ENCODE measurements at places on chromosomes 1 and 21. TPM values are rescaled to one million over a fixed set of nuclear protein-coding genes. Genes with fewer than 3 reads are reported as not detected.
A peak's percentile ranks its signal among the peaks of the same experiment; 100 is the strongest.

BROX gene
- 29.1 TPM for total RNA-seq

TNN gene
- not detected for total RNA-seq

PPOX gene
- total RNA-seq, result 18.3 TPM

HSF2BP gene
- total RNA-seq, result 0.38 TPM

CRYBG2 gene
- 0.25 TPM for total RNA-seq

ERICH3 gene
- not detected for total RNA-seq

WDR64 gene
- not detected for total RNA-seq

TRPM2 gene
- total RNA-seq, result 0.25 TPM

SH2D5 gene
- 0.26 TPM for total RNA-seq

SYCP1 gene
- not detected for total RNA-seq

TRIM58 gene
- total RNA-seq, result 0.25 TPM

MXRA8 gene
- total RNA-seq, result not detected

PRDX6 gene
- total RNA-seq, result 120 TPM

- DNase-seq, result no peak
Observed at GRCh38 chr1:17113963-17114362, 5.3 kb downstream of the PADI2 start.

- no peak for DNase-seq
Observed at GRCh38 chr21:37766129-37766528, 150.1 kb downstream of the KCNJ6 start.

GRCh38 chr1:219668446-219668845 is 55.5 kb upstream of the ZC3H11B start:
- no peak for DNase-seq

GRCh38 chr1:114023377-114023776 is 44.1 kb downstream of the OLFML3 start:
- no peak for DNase-seq

DNA sequence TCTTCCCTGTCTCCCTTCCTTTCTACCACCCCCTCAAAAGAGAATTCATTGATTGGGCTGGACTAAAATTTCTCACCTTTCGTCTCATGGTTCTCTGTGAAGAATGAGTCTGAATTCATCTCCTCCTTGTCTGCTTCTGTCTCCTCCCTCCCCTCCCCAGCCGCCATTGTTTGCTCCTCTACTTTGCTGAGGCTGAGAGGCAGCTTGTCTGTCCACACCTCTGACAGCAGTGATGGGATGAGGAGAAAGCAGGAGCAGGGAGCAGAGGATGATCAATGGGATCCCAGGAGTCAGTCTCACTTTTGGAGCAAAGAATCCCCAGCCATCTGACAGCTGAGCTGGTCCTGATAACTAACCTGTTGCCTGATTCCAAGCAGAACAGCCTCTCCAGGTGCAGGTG is 2.5 kb downstream of the ILDR2 start:
- no peak for DNase-seq

GRCh38 chr1:187310038-187310631 is 481.4 kb downstream of the PLA2G4A start:
- no peak for DNase-seq

GRCh38 chr1:212696721-212697331 is 2.8 kb downstream of the BATF3 start:
- no peak for DNase-seq

- no peak for DNase-seq
Observed at GRCh38 chr1:57026624-57027354, 61.0 kb upstream of the C8B start.

- DNase-seq, result peak; percentile 58
Observed at GRCh38 chr1:25657121-25657882, 40.7 kb downstream of the MAN1C1 start.

GRCh38 chr1:244460197-244460596 is 876 bp upstream of the CATSPERE start:
- DNase-seq, result no peak

- peak; percentile 77 for DNase-seq
Observed at GRCh38 chr1:215566556-215567490, at the start of gene KCTD3. Gene KCTD3, plus strand, starts transcription at chr1:215567304. Its CDS starts 382 bp downstream, at chr1:215567686.

GRCh38 chr1:228161362-228161761 is 4.2 kb upstream of the IBA57 start:
- no peak for DNase-seq

- DNase-seq, result peak; percentile 92
Observed at GRCh38 chr1:60547821-60548220, 474.3 kb upstream of the C1orf87 start.

GRCh38 chr1:106954661-106955229 is 101.7 kb upstream of the PRMT6 start:
- DNase-seq, result no peak

- no peak for DNase-seq
Observed at GRCh38 chr21:28627691-28628090, 365.0 kb downstream of the LTN1 start.

GRCh38 chr1:155569988-155570592 is 7.5 kb upstream of the ASH1L start:
- DNase-seq, result no peak

DNA sequence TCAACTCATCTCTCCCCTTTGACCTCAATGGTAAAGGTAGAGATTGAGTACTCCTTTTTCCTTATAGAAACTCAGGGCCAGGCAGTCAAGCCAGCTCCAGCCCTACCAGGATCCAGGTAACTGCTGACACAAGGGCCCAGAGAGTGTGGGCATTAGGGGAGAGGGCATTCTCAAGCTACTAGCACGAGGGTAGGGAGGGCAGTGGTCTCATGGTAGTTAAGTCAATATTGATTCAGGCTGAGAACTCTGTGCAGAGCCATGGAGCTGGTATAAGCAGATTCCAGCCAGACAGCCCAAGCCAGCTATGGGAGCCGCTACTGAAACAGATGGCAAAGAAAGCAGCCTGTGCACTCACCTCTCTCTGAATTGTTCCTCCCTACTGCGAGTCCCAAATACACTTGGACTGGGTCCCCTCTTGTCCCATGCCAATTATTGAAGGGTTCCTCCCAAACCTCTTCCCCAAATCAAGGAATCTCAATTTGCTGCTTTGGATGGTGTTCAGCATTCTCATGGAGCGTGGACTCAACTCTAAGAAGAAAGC is 2.8 kb downstream of the PI4KB start:
- no peak for DNase-seq

DNA sequence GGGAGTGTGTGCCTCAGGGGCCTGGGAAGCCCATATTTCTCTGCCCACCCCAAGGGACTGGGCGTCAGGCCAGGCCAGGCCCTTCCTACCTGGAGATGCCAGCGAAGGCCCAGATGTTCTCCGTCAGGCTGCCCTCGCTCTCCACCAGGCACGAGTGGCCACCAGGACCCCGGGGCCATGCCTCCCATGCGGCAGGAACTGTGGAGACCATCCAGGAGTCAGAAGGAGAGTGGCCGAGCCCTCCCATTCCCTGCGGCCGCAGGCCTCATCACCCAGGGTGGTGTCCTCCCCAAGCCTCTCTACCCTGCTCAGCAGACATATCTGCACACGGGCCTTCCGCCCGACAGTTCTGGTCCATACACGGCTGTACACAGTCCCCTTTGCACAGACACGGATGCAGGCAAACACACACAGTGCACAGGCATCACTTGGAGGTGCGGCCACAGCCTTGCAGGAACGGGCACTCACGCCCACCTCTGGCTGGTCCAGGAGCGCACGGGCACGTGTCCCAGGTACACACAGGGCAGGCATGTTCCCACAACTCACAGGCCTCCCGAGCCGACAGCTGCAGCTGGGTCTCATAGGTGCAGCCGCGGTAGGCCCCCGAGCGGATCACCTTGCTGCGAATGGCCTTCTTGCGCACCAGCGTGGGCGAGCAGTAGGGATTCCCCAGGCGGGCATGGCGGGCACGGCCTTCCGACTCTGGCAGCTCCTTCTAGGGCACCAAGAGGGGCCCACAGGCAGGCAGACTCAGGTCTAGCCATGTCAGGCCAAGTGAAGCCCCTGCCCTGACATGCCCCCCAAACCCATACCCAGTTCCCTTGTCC is 5.9 kb upstream of the KIF17 start:
- DNase-seq, result no peak

- no peak for DNase-seq
Observed at GRCh38 chr1:245855846-245856730, 651.0 kb downstream of the SMYD3 start.

DNA sequence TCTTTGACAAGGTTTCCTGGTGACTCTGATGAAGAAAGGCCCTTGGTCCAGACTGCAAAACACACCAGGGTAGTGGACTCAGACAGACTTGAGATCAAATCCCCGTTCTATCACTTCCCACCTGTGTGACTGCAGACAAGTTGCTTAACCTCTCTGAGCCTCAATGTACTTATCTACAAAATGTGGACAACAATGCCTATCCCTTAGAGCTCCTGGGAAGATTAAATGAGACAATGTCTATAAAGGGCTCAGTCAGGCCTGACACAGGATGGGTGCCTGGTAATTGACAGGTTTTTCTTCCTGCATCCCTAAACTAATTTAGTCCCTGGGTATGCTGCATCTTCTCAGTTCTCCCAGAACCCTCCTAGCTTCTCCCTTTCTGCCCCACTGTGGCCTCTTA is 37.9 kb upstream of the ZBTB40 start:
- no peak for DNase-seq

- no peak for DNase-seq
Observed at GRCh38 chr1:63319046-63320021, 3.0 kb upstream of the FOXD3 start.

DNA sequence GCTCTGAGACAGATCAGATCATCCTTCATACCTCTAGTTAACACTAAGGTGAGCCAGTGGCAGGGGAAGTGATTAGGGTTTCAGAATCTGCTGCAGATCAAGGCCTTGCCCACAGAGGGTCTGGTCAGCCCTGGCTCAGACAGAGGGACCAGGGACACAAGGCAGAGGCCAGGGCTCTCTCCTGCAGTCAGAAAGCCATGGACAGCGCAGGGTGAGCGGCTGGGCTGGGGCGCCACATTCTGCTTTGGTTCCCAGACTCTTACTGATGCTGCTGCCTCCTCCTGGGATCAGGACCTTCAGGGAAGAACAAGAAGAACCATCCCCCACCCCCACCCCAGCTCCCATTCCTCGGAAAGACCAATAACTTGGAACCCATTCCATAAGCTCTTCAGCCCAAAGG is 43.1 kb downstream of the GPR161 start:
- no peak for DNase-seq

All from dermis microvascular lymphatic vessel endothelial cell (primary cell).